ENCODE measurements at places on chromosomes 2 and 18.
A peak's percentile ranks its signal among the peaks of the same experiment; 100 is the strongest.

- DNase-seq, result no peak
Observed at GRCh38 chr2:28702878-28703277, 48.8 kb upstream of the PPP1CB start.

- DNase-seq, result no peak
Observed at GRCh38 chr2:202909394-202910192, 1.9 kb downstream of the WDR12 start.

- DNase-seq, result no peak
Observed at GRCh38 chr2:215775106-215775505, 238.2 kb downstream of the MREG start.

GRCh38 chr2:226497146-226497909, 302.3 kb downstream of the IRS1 start:
- no peak for DNase-seq

DNA sequence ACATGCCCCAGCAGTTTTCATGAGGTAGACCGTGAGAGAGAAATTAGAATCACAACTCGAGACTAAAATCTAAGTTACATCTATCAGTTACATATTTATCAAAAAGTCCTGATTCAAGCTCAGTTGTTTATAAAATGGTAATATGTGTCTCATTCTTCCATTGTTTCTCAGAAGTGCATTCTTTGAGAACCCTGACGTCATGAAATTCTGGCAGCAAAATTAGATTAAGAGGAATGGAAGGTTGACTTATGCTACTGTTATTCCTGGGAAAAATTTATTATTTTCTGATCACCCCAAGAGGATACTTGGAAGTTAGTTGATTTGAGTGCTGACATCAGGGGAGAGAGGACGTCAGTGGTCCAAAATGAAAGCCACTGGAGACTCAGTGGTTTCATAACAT, 1864.8 kb upstream of the LRRTM1 start:
- DNase-seq, result no peak

DNA sequence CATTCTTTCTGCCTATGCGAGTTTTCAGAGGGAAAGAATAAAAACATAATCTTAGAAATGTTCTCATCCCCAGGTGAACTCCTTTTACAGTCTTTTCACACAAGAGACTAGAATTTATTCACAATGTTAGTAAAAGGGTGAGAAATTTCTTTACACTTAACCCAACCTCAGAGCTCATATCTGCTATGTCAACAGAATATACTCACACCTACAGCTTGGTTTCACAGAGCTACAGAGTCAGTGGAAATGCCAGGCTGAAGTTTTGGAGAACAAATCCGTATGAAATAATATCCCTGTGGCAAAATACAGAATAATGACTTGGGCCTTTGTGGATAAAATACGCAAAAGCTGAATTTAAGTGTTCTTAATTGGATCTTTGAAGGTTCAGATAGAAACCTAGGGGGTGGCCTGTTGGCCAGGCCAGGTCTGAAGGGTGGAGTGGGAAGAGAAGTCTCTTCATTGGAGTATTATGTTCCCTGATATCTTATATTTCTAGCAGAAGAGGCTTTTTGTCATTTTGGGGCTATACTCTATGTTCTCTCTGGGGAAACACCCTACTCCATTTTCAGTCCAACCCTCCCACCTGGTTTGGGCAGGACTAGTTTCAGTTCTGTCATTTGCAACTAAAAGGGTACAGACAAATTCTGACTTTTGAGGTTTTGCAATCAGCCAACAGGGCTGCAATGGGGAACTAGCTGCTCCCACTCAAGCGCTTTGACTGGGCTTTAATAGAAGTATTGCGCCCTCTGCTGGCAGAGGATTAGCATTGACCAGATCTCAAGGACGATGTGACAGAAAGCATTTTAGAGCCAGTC, 25.7 kb downstream of the FBXO48 start:
- DNase-seq, result peak; percentile 87

- no peak for DNase-seq
Observed at GRCh38 chr2:182077023-182077422, 91.4 kb downstream of the PPP1R1C start.

GRCh38 chr18:3380384-3380961, 69.5 kb upstream of the TGIF1 start:
- no peak for DNase-seq

GRCh38 chr2:195759877-195760276, 102.9 kb downstream of the SLC39A10 start:
- DNase-seq, result no peak

GRCh38 chr18:46213295-46213694, 109.1 kb downstream of the HAUS1 start:
- no peak for DNase-seq

GRCh38 chr2:223563462-223563861, 38.7 kb downstream of the SCG2 start:
- peak; percentile 21 for DNase-seq

GRCh38 chr18:37844209-37844970, 278.8 kb upstream of the CELF4 start:
- DNase-seq, result no peak

DNA sequence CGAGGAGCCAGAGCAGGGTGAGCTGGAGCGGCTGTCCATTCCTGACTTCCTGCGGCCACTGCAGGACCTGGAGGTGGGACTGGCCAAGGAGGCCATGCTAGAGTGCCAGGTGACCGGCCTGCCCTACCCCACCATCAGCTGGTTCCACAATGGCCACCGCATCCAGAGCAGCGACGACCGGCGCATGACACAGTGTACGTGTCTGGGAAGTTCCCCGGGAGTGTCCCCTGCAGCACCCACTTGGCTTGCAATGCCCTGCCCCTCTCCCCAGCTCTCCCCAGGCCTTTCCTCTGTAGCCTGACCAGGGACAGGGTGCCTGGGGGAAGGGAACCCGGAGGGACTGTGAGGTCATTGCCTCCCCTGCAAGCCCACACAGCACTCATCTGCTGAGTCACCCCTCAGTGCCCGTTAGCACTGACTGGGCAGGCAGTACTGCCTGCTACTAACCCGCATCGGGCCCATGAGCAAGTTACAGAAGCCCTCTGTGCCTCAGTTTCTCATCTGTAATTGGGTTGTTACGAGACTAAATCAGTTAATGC, 29.4 kb upstream of the GMPPA start:
- DNase-seq, result no peak

GRCh38 chr18:36885981-36886380, 57.1 kb downstream of the KIAA1328 start:
- DNase-seq, result no peak

DNA sequence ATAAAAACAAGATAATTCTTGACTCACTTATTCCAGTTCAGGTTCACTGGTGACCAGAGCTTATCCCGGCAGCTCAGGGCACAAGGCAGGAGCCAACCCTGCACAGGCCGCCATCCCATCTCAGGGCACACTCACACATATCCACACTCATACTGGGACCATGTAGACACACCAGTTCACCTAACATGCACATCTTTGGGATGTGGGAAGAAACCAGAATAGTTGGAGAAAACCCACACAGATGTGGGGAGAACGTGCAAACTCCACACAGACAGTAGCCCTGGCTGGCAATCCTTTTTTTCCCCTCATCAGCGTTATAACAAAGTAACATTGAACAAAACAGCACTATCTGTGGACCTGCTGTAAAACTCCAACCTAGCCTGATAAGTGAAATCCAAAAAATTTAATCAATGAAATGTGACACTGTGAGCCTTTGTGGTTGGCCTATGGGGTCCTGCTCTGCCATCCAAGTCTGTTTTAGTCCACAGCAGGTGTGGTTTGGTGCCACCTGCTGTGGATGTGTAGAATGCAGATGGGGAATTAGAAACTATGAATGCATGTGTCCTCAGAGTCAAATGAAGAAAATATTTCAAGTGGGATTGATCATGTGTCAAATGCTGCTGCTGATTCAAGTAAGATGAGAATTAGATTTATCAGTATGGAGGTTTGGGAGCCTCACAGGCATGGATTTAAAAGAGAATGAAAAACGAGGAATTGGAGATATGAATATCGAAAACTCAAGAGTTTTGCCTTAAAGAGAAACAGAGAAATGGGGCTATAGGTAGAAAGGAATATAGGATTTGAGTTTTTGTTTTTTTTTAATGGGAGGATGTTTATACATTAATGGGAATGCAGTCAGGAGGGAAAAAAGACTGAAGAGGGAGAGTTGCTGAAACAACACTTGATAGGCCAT, 47.0 kb downstream of the UGP2 start:
- peak; percentile 37 for DNase-seq

- DNase-seq, result no peak
Observed at GRCh38 chr2:23429036-23429435, 44.1 kb downstream of the KLHL29 start.

DNA sequence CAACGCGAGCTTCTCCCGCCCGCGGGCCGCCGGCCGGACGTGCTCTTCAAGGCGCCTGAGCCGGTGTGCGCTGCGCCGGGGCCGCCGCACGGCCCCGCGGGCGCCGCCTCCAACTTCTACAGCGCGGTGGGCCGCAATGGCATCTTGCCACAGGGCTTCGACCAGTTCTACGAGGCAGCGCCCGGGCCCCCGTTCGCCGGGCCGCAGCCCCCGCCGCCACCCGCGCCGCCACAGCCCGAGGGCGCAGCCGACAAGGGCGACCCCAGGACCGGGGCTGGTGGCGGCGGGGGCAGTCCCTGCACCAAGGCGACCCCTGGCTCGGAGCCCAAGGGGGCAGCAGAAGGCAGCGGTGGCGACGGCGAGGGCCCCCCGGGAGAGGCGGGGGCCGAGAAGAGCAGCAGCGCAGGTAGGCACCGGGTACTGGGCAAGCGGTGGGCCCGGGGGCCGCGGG, 676 bp downstream of the HOXD11 start:
- DNase-seq, result no peak

DNA sequence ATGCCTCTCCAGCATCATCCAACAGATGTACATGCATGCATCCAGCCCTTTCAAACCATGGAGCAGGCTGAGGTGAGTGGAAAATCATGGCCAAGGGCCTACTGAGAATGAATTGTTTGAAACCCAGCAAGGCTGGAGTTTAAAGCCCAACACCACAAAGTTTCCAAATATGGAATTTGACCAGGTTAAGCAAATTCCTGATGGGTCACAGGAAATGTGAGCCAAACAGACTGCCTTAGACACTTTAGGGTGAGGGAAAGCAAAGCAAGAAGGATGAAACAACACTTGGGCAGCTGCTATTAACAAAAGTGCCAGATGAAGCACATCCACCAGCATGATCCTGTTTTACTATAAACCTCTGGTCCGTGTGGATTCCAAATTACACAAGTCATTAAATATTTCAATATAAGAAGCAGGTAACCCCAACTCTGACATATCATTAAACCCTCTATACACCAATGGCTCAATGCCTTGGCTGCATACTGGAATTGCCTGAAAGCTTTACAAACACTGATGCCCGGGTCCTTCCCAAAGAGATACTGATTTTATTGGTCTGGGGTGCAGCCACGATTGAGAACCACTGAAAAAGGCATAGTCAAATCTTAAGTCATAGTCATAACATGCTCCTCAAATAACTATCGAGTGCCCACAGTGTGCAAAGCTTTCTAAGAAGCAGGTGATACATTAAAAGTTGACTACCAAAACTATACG, 9.1 kb downstream of the KLF7 start:
- DNase-seq, result no peak

DNA sequence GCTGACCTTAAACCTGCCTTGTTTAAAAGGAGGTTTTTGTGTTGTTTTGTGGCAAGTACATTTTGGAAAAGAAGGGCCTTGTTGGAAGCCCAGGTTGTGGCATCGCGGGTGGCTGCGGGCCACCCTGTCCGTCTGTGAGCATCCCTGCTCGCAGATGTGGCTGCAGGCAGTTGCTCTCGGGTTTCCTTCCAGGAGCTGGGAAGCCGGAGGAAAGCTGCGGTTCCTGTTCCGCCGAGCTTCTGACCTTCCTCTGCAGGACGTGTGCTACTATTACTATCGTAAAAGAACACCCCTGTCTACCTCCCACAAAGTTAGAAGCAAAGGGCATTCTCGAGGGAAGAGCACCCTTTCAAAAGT, 766 bp downstream of the MFF start:
- no peak for DNase-seq

GRCh38 chr18:31508781-31509180, 10.8 kb downstream of the DSG2 start:
- no peak for DNase-seq

DNA sequence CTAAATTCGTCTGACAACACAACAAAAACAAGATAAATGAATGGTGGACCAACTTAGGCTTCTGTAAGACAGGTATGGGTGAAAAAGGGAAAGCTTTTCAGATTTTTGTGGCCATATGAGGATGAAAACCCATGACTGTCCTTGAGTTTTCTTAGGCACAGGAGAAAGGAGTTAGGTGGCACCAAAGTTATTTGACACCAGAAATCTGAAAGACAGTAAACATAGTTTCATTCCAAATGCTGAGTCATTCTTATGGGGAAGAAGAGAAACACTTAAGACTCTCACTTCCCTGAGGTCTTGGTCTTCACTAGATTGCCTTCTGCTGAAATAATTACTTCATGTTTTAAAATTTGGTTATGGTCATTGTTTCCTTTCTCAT, 5.2 kb upstream of the GPD2 start:
- DNase-seq, result no peak

DNA sequence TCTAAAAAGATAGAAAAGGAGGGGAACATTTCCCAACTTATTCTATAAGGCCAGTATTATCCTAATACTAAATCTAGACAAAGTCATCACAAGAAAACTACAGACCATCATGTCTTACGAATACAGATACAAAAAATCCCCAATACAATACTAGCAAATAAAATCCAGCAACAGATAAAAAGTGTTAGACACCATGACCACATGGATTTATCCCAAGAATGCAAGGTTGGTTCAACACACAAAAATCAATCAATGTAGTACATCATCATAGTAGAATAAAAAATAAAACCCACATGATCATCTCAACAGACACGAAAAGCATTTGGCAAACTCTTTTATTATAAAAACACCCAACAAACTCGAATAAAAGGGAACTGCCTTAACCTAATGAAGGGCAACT, 18.5 kb downstream of the SLC66A2 start:
- no peak for DNase-seq

DNA sequence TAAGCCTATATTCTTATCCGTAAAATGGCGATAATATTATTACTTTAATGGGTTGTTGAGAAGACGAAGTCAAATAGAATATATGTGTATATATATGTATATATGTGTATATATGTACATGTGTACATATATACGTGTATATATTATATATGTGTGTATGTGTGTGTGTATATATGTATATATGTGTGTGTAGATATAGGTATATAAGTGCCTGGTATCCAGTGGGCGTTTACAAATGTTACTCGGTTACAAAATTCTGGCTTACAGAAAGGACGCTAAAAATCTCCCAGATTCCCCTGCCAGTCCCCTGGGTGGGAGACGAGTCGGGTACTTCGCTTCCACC, 295 bp upstream of the MTX2 start:
- DNase-seq, result no peak

GRCh38 chr2:38598200-38598990, 4.3 kb downstream of the HNRNPLL start:
- DNase-seq, result no peak

- DNase-seq, result no peak
Observed at GRCh38 chr18:24381126-24381525, 16.5 kb downstream of the OSBPL1A start.

- DNase-seq, result peak; percentile 23
Observed at GRCh38 chr2:2326068-2327040, 4.7 kb downstream of the MYT1L start.

DNA sequence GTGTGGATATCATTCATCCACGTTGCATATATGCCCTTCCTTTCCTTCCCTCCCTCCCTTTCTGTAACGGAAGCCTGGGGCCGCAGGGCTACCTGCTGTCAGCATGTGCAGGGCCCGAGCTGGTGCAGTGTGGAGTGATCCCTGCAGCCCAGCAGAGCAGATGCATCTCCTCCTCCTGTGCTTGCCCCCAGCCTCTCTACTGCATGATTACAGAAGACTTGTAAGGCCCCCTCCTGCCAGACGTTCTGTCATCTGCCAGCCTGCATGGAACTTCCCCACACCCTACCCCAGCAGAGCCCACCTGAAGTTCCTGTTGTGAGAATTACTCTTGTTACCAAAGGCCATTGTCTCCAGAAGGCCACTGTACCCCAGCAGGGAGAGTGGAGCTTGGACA, 67.5 kb upstream of the FOSL2 start:
- no peak for DNase-seq

Measured in NCI-H1436 (cell line).